ENCODE measurements at places on chromosomes 7 and 10.

DNA sequence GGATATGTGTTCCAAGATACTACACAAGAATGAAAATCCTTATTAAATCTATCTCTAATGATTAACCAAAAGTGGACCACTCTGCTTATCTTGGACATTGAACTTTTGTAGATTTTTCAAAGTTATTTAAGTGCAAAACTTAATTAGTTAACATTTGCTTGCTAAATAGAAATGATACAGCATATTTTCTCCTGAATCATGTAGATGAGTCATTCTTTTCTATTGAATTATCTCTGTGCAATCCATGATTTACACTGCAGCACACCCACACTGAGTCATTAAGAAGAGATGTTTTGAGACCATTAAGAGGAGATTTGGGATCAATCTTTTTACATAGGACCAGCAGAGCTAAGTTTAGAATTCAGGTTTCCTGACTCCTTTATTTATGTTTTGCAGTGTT lies 6.6 kb upstream of the ABCC2 start:
- peak; percentile 66 for DNase-seq

DNA sequence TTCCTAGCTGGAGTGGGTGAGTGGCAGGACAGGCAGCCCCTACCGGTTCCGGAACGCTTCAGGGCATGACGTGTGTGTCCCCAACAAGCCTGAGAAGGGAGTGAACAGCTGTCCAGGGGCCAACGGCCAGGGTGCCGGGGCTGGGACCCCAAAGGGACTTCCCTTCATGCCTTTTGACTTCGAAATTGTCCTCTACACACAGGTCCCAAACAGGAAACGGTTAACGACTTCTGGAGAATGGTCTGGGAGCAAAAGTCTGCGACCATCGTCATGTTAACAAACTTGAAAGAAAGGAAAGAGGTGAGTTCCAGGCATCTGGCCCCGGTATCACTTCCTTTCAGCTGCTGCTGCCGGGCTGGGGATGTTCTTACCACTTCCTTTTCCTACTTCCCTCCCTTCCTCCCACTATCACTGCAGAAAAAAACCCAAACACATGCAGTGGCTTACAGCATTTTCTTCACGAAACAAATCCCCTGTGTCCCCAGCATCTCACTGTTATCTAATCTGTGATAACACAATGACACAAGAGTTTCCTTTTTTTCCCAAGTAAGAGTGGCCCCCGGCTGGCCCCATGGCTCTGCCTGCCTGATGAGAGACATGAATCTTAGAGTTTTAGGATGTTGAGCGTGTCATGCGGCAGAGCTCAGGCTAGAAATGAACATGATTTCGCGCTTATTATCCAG lies 63.2 kb downstream of the MKI67 start:
- DNase-seq: peak; percentile 87

DNA sequence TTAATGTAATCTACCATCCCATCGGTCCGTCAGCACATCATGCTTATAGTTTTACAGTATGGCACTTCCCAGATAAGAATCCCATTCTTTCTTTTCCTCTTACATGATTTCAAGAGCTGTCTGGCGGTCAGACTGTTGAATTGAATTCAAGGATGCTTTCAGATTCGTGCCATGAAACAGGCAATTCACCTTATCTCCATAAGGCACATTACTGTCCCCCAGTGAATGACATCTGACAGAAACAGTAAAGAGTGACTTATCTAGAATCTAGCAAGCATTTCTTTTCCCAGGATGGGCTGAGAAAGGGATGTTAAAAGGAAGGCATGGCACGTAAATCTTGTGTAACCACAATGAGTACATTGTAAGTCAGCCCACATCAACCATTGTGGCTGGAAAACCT lies 61.1 kb upstream of the SEM1 start:
- DNase-seq: no peak

- peak; percentile 62 for DNase-seq
These were observed 4.3 kb downstream of the TLX1 start for GRCh38 chr10:101135141-101136006.

DNA sequence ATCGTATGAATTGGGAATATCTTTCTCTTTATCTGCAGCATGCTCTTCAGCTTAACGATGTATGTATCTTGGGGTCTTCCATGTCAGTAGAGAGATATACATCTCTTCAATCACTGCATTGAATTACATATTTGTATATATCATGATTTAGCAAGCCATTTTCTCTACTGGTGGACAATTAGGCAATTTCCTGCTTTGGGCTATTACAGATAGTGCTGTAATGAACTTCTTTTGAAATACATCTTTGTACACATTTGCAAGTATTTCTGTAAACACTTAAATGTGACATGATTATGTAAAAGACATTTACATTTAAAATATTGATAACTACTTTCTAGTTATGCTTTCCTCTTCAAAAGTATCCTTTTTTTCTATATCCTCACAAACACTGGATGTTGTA lies 199.0 kb downstream of the PPP1R9A start:
- DNase-seq: no peak

DNA sequence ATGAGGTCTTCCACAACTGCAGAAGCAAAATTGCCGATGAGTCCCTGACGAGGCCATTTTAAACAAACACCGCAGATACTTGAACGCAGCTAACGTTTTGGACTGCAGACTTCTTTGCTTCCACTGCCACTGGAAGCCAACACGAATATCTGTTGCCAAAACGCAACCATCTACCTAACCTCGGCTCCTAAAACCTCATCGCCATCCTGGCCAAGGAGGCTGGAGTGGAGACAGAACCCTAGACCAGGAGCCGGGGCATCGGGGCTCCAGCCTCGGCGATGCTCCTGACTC lies 493 bp downstream of the WDR91 start:
- DNase-seq: no peak

- DNase-seq: no peak
These were observed 7.4 kb upstream of the NRCAM start for GRCh38 chr7:108463613-108464012.

GRCh38 chr10:99631496-99631895 lies 11.3 kb upstream of the SLC25A28 start:
- DNase-seq: no peak

GRCh38 chr7:90988996-90989765 lies 275.1 kb upstream of the FZD1 start:
- no peak for DNase-seq

DNA sequence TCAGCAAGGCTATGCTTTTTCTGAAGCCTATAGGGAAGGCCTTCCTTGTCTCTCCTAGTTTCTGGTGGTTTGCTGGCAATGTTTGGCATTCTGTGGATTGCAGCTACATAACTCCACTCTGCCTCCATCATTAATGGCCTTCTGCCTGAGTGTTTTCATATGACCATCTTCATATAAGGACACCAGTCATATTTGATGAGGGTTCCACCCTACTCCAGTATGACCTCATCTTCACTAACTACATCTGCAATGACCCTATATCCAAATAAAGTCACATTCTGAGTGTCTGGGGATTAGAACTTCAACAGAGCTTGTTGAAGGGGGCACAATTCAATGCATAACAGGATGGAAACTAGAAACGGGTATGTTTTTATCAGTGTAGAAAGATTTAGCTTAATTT lies 22.1 kb downstream of the CAV1 start:
- no peak for DNase-seq

DNA sequence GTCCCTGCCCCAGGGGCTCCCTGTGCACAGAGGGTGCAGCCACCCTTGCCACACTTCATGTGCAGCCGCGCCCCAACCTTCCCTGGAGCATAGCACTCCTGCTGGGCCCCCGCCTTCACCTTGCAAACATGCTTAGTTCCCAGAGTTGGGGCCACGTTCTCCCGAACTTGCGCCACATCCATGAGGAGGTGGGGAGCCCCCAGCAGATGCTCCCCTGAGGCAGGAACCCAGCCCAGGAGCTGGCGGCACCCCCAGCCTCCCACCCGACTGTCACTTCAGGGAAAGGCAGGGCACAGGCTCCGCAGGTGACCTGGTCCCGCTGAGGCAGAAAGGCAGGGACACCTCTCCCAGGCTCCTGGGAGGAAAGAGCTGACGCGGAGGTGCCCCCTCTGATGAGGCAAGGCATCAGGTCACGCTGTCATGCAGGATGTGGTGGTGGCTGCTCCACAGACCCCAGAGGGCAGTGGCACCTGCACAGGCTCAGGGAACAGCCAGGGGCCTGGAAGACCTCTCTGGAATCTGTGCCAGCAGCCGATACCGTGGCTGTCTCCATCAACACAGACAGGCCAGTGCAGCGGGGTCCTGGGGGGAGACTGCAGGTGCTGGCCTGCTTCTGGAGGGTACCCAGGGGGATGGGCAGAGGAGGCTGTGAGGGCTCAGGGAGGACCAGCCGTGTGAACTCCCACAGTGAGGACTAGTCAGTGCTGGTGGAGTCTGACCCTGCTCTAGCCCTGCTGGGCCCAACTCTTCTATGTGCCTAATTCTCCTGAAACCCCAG lies 221.3 kb downstream of the MAD1L1 start:
- DNase-seq: no peak

- DNase-seq: no peak
These were observed 143.0 kb downstream of the RSU1 start for GRCh38 chr10:16674147-16674703.

GRCh38 chr10:110556969-110557601 lies 10.4 kb upstream of the SMC3 start:
- DNase-seq: peak; percentile 77

- DNase-seq: no peak
These were observed 227.5 kb upstream of the YAE1 start for GRCh38 chr7:39338716-39339115.

DNA sequence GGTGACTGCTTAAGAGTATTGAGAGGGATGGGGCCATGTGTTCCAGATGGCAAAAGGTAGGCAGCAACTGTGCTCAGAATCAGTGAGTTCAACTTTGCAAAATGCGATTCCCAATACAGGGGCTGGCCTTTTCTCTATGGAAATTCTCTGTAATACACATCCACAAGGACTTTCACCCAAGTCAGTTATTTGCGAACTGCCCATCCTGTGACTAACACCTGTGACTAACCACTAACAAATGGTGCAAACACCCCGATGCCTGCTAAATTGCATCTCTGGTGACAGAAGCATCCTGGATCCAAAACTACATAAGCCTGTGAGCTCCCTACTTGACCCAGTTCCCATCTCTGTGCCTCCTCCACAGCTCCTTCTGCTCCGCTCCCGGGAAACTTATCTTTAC lies 9.0 kb upstream of the CUZD1 start:
- DNase-seq: no peak

DNA sequence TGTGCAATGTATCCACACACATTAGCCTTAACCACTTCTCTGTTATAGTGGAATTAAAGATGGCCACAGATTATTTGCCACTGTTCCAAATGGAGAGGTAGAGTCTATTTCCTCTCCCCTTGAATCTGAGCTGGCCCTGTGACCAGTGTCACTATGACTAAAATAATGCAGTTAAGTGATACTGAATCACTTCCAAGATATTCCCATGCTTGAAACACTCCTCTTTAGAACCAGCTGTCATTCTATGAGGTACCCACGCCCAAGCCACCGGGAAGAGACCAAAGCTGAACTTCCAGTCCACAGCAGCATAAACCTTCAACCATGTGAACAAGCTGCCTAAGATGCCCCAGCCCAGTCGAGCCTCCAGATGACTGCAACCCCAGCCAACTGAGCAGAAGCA lies 2.1 kb upstream of the DHX32 start:
- DNase-seq: no peak

DNA sequence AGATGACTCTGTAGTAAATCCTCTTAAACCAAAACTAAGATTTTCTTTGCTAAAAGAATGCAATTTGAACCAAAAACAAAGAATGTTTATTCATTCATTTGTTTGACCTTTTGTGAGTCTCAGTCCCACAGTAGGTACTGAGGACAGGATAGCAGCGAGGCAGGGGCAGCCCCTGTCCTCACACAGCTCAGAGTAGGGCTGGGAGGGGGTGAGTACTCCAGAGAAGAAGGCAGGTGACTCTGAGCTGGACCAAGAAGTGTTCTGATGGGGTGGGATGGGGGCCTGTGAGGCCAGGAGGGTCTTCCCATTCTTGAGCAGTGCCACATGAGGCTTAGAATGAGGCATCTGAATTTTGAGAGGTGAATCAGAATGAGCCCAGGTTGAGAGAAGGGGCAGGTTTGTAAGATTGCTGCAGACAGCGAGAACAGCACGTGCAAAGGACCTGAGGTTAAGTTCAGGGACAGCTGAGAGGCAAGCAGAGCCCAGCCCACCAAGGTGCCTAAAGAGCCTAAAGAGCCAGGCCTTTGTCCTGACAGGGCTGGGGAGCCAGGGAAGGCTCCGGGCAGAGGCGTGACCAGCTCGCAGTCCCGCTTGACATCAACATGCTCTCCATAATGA lies 56.9 kb upstream of the CHST15 start:
- no peak for DNase-seq

DNA sequence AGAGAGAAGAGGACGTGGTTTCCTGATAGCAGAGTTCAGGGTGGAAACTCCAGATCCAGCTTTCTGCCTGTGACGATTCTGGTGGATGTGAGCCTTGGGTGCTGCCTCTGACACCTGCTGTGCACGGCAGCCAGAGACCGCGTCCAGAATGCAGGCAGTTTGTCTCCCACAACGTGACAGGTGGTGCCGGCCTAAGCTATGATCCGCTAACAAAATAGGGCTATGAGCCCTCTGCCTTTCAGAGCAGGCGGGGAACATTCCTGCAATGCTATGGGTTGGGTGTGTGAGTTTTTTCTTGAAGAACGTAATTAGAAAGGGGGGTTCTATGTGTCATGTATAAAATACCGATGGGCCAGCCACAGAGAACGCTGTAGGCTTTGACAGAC lies 297.3 kb upstream of the PRKCQ start:
- no peak for DNase-seq

- DNase-seq: no peak
These were observed 17.6 kb downstream of the PRKAG2 start for GRCh38 chr7:151859111-151859947.

DNA sequence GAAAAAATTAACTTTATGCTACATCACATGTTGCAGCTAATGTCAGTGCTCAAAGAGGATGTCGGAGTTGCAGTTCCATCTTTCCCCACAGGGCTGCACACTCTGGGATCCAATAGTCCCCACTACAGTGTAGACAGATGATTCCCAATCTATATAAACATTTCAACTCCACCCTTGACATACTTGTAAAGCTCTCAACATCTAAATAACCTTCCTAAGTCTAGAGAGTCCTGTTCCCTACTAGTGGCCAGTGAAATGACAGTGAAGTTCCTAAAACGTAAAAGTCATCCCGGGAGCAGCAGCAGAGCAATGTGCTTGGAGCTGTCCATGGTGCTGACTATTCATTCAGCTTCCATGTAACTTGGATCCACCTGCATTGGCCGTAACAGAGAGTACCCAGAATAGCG lies 145.1 kb downstream of the GRM8 start:
- peak; percentile 76 for DNase-seq

GRCh38 chr10:84762754-84763394 lies 434.5 kb downstream of the CCSER2 start:
- no peak for DNase-seq

DNA sequence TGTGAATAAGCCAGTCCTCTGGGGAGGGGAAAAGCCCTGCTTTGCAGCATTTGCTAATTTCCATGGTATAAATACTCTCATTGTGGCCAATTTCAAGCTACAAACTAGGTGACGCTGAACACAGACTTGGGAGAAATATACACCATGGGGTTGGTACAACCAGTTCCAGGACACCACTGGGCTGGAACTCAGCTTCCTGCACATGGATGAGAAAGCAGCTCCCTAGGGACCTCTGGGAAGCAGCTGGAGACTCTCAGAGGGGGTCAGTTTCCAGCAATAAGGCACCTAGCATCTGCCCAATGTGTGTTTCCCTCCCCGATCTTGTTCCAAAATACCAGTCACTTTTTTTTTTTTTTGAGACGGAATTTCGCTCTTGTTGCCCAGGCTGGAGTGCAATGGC lies 56.8 kb upstream of the WDR11 start:
- DNase-seq: no peak

- no peak for DNase-seq
These were observed 76.9 kb downstream of the NRP1 start for GRCh38 chr10:33257439-33258080.

- DNase-seq: no peak
These were observed 52.4 kb downstream of the ABCB1 start for GRCh38 chr7:87548123-87548919.
